ENCODE measurements at places on chromosomes 5 and 9.

- DNase-seq, result no peak
Observed at GRCh38 chr9:14350754-14351153, 36.8 kb upstream of the NFIB start.

- DNase-seq, result no peak
Observed at GRCh38 chr5:176995896-176996767, 10.4 kb downstream of the UIMC1 start.

DNA sequence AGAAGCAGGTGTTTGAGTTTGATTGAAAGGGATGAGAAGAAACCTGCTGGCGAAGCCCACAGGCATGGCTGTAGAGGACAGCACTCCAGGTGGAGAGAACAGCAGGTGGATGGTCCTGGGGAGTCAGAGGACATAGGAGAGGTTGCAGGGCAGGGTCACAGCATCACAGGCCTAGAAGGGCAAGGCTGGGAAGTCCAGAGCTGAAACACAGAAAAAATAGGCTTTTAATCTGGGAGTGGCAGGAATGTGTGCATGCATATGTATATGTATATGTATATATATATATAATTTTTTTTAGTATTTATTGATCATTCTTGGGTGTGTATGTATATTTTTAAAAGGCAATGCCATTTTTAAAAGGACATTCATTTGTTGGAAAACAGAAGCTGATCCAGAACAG is 118.4 kb downstream of the ADAMTS16 start:
- no peak for DNase-seq

GRCh38 chr5:178279026-178279722 is 46.6 kb upstream of the PHYKPL start:
- no peak for DNase-seq

GRCh38 chr5:40477856-40478546 is 201.7 kb upstream of the PTGER4 start:
- DNase-seq, result no peak

GRCh38 chr5:1847611-1848010 is 35.1 kb downstream of the IRX4 start:
- DNase-seq, result no peak

GRCh38 chr9:124929464-124929863 is 11.4 kb downstream of the GOLGA1 start:
- no peak for DNase-seq

DNA sequence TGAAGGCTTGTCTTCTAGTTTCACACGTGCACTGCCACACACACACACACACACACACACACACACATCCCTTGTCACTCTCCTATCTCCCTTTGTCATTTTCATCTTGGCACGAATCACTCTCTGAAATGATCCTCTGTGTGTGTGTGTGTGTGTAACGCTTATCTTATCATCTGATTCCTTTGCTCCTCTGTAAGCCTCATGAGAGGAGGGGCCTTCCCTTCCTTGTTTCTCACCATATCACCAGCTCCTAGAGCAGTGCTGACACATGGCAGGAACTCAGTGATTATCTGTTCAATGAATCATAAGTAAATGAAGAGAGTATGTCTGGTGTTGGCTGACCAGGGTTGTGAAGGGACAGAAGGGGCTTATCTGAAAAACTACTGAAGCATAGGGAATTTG is 53.3 kb downstream of the PDE4D start:
- peak; percentile 2 for DNase-seq

GRCh38 chr5:3787604-3788003 is 192.0 kb downstream of the IRX1 start:
- no peak for DNase-seq

- no peak for DNase-seq
Observed at GRCh38 chr9:136760424-136760823, 2.4 kb upstream of the LCN8 start.

GRCh38 chr5:138910546-138911185 is 35.5 kb upstream of the LRRTM2 start:
- no peak for DNase-seq

- no peak for DNase-seq
Observed at GRCh38 chr9:104330841-104331240, 173.2 kb upstream of the OR13F1 start.

GRCh38 chr5:180208435-180209081 is 453 bp downstream of the RASGEF1C start:
- DNase-seq, result peak; percentile 52

DNA sequence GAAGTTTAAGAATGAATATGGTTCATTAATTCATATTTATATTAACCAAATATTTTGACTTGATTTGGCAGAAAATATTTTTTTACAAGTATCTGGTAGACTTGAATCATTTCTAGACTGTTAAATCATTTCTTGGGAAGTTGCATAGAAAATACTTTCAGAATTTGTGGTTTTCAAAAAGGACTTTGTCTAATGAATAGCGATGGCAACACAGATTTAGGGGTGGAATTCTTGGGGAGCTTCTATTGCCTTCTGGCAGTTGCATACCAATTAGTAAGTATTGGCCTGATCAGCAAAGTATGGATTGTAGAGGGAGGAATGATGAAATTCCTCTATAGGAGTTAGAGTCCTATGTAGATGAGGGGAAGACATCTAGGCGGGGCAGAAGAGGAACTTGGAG is 68.6 kb upstream of the CKMT2 start:
- DNase-seq, result no peak

DNA sequence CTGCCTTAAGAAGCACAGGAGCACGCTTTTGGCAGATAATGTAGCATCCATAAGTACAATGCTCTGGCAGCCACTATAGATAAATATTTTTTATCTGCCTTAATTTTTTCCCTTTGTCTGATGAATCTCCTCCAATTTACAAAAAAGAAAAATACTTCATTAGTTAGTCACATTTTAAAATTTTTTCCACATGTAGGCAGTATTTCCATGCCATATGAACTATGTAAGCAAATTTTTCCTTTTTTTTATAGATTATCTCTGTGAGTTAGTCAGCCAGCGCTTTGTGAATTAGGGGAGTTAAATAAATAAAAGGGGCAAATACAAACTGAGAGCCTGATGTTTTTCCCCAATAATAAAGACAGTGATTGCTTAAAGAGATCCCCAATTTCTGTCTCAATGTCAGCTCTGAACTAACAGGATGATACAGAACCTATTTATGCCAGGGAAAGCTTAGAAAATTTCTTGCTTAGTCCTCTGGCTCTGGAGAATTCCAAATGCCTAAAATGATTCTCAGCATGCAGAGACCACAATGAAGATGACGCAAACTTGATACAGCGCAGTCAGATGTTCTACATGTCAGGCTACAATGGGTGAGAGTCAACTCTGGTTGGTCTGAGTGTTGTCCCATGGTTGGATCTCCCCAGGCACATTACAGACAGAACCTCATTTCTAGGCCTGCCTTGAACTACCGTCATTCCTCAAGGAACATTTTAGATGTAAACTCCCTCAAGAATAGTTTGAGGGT is 390.4 kb upstream of the CDH6 start:
- DNase-seq, result no peak

GRCh38 chr5:100518377-100518776 is 16.8 kb upstream of the FAM174A start:
- no peak for DNase-seq

DNA sequence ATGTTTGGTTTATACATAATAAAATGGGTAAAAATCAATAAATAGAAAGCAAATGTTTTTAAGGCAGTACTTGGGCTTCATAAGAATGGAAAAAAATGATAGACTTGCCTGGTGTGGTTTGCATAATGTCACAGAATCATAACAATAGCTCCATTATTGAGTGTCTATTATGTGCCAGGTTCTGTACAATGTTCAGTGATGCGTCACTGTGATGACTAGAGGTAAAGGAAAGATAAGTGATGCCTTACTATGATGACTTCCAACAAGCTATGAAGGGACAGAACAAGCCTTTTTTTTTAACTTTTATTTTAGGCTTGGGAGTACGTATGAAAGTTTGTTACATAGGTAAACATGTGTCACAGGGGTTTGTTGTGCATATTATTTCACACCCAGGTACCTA is 128.8 kb downstream of the TMC1 start:
- no peak for DNase-seq

DNA sequence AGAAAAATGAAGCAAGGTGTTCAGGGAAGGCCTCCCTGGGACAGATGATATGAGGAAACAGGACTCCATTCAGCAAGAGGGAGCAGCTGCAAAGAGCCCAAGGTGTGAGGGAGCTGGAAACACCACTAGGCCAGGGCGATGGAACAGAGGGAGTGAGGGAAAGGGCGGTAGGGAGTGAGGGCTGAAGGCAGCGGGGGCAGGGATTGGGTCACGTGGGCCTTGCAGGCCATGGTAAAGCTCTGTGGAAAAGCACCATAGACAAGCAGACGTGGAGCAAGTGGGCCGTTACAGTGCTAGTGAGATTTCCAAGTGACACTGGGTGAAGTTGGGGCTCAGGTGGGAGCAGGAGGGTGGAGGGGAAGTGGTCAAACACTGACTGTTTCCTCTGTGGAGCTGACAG is 10.8 kb upstream of the PRRC1 start:
- no peak for DNase-seq

GRCh38 chr5:53322257-53322656 is 158.2 kb upstream of the FST start:
- no peak for DNase-seq

- peak; percentile 77 for DNase-seq
Observed at GRCh38 chr5:168039566-168040248, 251.7 kb upstream of the WWC1 start.

- no peak for DNase-seq
Observed at GRCh38 chr5:89769975-89770374, 639.6 kb downstream of the CETN3 start.

GRCh38 chr5:5522336-5522735 is 99.9 kb downstream of the ICE1 start:
- no peak for DNase-seq

- no peak for DNase-seq
Observed at GRCh38 chr5:163506726-163507125, 1.3 kb downstream of the MAT2B start.

DNA sequence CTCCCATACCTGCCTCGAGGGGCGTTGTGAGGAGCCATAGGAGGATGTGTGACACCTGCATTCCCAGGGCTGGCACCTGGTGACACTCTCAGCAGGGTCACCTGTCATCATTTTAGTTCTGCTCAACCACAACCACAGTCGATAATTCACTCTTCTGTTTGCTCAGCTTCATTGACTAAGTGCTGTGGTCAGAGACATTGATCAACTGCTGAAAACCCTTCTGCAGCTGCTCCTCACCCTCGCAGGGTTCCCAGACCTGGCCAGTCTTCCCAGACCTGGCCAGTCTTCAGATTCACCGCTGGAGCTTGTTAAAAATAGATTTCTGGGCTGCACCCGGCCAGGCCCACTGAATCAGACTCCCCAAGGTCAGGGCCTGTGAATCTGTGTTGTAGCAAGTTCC is 92.8 kb downstream of the MVB12B start:
- DNase-seq, result peak; percentile 83

- no peak for DNase-seq
Observed at GRCh38 chr9:134055981-134056461, 11.8 kb downstream of the BRD3 start.

- no peak for DNase-seq
Observed at GRCh38 chr9:136462664-136463063, 20.2 kb downstream of the SEC16A start.

- DNase-seq, result no peak
Observed at GRCh38 chr5:82158755-82159413, 119.3 kb downstream of the RPS23 start.

DNA sequence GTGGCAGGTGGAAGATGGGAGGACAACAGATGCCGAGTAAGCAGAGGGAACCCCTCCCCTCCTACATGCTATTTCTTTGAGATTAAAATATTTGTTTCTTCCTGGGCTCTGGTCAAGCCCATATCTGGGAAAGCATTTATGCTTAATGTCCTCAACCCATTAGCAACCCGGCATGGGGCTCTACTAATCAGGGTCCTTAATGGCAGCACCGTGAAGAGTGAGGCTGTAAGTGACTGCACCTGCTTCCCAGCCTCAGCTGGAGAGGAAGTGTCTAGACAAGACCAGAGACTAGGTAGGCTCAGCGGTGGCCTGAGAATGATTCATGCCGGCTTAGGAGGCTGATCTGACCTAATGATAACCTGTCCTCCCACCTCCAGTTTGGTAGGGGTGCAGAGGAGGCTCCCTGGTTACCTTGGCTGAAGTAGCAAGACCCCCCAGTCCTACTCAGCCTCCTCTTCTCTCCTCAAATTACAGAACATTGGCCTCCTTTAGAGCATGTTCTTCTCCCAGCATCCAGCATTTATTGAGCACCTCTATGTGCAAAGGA is 61.3 kb upstream of the HSPA9 start:
- DNase-seq, result peak; percentile 52

- no peak for DNase-seq
Observed at GRCh38 chr5:11650936-11651335, 253.3 kb downstream of the CTNND2 start.

DNA sequence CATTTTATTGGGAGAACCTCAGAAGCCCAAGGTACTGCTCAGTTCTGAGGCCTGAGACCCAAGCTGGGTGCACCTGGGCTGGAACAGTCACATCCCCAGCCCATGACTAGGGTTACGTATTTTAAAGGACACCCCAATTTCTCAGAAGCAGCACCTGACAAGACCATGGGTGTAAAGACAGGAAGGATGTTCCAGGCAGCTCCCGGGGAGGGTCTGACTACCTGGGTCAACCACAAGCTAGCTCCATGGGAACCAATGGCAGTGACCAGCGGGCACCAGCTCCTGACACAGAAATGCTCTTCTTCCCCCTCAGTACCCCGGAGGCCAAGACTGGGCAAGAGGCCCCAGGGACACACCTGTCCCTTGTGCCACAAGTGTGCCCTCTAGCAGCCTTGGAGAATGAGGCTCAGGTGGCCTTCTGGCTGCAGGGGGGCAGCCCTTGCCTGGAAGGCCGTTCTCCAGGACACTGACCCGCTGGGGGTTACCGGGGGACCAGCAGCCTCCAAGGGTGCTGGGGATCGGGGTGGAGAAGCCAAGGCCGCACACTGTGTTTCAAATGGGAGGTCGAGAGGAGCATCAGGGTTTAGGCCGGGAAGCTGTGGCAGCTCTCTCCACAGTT is 52.6 kb downstream of the IPPK start:
- no peak for DNase-seq

DNA sequence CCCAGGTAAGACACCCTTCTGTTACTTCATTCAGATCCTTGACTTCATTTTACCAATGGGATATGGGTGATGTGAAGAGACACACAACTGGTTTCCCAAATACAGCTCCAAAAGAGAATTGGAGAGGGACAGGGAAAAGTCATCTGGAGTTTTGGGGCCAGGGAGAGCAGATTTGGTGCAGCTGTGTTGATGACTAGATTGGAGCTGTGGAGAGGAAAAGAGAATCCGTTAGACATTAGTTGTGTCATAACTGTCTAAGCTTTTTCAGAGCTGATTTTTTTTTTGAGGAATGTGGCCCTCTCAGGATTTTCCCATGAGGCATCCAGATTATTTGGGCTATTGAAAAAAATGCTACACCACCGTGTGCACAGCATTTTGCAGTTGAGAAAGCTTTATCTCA is 423.4 kb downstream of the DMAC1 start:
- DNase-seq, result no peak

DNA sequence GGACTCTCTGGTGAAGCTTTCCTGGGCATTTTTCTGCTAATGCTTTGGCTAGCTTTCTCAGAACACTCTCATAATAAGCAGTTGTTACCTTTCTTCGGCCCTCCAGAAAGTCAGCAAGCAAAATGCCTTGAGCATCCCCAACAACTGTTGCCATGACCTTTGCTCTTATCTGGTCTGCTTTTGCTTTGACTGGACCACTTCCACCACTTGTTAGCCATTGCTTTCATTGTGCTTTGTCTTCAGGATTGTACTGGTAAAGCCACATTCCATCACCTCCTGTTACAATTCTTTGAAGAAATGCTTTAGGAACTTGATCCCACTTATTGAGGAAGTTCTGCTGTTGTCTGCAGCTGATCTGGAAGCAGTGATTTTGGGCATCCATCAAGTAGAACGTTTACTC is 35.7 kb downstream of the RAD50 start:
- DNase-seq, result no peak
